K562 (cell line): ENCODE measurements at places on chromosomes 7 and 10. TPM values are rescaled to one million over a fixed set of nuclear protein-coding genes. Genes with fewer than 3 reads are reported as not detected.

DNA sequence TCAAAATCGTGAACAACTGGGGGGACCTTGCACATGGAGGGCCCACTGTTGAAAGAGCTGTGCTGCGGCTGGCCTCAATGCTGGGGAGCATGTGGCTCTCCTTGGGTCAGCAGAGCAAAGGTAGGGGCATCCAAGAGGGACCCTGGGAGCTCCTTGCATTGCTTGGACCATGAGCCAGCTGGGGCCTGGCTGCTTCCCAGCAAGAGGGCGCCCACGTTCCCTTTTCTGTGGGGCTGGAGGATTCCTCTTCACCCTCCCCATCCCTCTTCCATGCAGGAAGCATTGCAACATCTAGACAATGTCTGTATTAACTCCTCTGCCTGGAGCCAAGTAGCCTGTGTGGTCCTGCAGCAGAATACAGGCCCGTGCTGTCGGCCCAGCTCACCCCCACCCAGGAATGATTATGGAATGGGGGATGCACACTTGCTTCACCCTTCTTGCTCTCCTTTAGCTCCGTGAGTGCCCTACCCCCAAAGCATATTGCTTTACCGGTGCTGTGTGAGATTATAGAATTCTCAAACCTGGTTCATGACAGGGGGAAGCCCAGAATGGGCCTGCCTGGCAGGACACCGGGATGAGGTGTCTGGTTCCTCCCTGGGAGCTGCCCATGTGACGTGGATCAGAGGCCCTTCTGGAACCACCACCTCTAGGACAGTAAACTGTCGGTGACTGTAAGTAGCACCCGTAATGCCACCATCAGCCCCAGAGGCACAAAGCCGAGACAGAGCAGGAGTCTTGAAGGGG lies 61.9 kb downstream of the SYPL1 start:
- peak; percentile 43 for DNase-seq

- DNase-seq = no peak
Observed at GRCh38 chr7:17530741-17531421, 232.4 kb downstream of the AHR start.

DNA sequence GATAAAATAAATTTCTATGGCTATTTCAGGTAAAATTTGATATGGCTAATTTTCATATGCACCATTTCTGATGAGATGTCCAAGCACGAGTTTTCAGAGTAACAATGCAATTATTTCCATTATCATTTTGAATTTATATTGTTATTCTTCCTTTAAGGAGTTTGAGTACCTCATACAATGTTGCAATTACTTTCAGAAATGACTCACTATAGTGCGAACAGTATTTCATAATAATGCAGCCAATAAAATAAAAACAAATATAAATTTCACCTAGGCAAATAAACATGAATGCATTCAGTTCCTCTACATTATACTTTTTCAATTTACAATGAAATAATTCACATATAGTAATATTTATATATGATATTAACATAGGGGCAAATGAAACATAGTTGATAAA lies 78.8 kb upstream of the LRRN3 start:
- no peak for DNase-seq

DNA sequence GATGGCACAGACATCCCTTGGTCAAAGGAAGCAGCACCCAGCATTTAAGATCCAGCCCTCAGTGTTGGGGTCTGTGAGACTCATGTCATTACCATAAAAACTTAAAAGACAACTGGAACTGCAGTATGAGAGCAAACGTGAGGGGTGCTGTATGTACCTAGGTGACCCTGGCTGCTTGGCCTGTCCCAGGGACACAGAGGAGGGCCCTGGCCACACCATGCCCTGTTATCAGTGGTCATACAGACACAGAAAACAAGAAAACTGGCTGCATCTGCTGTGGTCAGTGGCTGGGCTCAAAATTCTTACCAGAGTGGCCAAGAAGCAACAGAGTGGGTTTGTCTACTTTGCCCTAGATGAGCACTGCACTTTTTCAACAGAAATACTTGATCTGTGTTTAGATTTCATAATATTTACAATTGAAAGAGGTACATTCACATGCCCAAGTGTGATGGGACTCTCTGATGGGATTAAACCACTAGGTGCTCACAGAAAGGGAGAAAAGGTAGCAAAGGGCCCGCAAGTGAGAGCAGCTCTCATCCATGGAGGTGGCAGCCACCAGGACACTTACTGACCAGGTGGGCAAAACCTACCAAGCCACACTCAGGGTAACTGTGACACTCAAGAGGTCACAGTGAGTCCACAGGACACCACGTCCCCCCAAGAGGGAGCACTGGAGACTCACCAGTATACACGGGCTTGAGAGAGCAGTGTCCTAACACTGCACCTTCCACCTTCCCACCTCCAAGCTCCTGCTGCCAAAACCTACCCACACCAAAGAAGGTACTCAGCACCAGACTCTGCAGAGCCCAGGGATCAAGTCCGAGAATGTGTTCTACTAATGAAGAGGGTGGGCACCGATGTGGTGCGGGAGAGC lies 68.1 kb upstream of the CAMK2B start:
- no peak for DNase-seq

DNA sequence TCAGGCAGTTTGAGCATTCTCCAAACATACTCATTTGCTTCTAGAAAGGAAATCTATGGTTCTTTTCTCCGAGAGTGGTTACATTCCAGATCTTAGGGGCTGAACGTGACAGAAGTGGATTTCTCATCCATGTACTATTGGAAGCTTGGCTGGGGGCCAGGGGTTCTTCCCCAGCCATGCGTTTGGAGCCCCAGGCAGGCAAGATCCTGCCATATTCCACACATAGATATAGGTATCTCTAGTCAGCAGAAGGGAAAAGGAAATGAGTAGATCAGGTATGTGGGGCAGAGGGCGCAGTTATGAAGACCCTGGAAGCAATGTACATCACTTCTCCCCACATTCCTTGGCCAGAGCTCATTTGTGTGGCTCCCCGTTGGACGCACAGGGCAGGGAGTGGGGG lies 299.8 kb downstream of the CCDC3 start:
- DNase-seq = no peak

The CLRN3 gene
- total RNA-seq = not detected in 2 replicates

DNA sequence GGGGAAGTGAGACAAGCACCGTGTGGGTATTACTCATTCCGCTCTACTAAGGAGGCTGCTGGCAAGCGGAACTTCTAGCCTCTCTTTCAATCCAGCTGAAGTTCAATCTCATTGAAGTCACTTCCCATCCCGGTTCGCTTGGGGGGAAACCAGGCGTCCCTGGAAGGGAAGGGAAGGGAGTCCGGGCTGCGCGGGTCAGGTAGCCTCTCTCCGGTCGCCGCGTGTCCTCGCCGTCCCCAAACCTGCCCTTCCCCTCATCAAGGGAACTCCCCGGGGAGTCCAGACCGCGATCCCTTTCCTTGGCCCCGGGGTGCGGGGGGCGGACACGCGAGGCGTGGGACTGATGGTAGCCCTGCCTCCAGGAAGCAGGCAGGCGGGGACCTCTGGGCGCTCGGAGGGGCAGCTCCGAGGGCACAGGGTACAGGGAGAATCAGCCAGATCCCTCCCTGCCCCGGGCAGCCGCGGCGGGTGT lies 598 bp upstream of the ZEB1 start:
- DNase-seq = peak; percentile 53
